ENCODE measurements at places on chromosomes 2 and 18.

DNA sequence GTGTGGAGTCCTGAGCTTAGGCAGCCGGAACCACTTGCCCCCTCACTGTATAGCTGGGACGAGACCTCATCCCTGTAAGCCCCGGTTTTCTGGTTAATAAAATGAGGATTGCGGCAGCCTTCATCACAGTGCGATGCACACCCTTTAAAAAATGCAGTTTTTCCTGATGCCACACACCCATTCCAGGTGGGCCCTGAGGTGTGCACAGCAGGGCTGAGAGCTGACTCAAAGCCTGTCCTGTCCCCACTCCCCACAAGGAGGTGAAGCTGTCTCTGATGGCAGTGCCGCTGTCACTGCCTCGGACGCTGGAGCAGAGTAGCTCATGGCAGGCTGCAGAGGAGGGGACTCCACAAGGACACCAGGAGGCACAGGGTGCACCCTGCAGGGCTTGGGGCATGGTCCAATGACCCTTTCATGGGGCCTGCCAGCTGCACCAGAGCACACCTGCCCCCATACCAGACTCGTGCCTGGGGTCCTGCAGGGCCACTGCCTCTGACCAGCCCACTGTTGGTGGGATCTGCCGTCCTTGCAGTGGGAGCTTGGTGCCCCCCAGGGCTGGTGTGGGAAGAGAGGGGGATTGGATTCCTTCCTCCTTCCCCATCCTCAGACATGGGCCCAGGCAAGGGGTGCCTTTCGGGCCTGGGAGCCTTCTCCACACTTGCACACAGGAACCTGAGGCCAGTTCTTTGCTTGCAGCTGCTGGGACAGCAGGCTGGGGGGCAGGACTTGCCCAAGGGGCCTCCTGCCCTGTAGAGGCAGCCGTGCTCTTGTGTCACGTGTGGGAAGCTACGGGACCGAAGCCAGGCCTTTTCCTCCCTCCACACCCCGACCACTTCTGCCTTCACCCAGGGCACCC, 22.8 kb downstream of the GPC1 start:
- DNase-seq, result no peak

- no peak for DNase-seq
Observed at GRCh38 chr2:161919873-161920272, 154.1 kb downstream of the DPP4 start.

DNA sequence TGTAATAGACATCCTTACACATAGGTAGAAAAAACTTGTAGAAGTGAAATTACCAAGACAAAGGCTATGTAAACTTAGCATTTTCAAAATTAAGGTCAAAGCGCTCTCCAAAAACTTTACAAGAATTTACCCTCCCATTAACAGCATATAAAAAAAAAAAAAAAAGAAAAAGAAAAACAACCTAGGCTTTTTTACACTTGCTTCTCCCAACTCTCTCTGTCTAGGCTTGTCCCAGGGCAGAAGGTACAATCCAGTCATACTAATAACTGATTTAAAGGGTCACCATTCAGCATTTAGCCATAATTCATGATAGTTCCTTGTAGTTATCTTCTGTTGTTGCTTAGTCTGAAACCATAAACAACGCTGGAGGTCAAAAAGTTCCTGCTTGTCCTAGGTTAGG, 130.5 kb downstream of the BCL2 start:
- DNase-seq, result no peak

GRCh38 chr2:13652531-13653313, 936.0 kb downstream of the TRIB2 start:
- DNase-seq, result no peak

GRCh38 chr2:1538663-1539062, 125.4 kb downstream of the TPO start:
- DNase-seq, result no peak

GRCh38 chr18:55735969-55736368, 148.0 kb upstream of the TCF4 start:
- no peak for DNase-seq

DNA sequence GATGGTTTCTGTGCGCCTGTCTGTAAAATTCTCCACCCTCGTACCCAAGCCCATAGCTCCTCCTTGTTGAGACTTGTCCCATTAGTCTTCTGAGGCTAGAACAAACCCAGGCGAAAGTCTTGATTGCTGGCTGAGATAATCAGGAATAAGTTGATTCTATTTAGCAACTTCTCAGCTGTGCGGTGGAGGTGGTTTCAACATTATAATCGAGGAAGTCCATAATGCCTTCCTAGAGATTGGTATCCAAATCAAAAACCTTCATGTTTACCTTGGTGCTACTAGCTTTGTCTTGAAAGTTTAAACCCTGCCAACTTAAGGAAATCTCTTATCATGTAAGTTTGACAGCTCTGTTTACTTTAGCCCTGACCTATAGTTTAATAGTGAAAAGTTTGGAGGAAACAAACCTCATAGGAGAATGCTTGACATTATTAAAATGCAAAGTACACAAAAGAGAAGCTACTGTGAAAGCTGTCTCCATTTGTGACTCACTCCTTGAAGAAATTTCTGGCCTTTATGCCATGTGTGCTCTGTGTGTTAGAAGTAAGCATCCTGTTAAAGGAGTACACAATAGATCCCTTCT, 36.6 kb upstream of the DSC1 start:
- no peak for DNase-seq

All from hematopoietic multipotent progenitor cell treated with erythropoietin and hydrocortisone succinate and interleukin-3 and kit ligand, for 17 days (in vitro differentiated cells).